ENCODE measurements at places on chromosomes 6 and 20. TPM values are rescaled to one million over a fixed set of nuclear protein-coding genes. Genes with fewer than 3 reads are reported as not detected.

CGAS gene
- total RNA-seq: 6.0 TPM

RPP21 gene
- 22.2 TPM for total RNA-seq

FAXC gene
- 0.81 TPM for total RNA-seq

SIRPA gene
- total RNA-seq: 5.8 TPM

SLC52A3 gene
- total RNA-seq: not detected

ARMH2 gene
- not detected for total RNA-seq

C6orf141 gene
- total RNA-seq: 0.12 TPM

ERMARD gene
- total RNA-seq: 14.9 TPM

HIVEP1 gene
- total RNA-seq: 26.9 TPM

TENT5A gene
- total RNA-seq: 61.7 TPM

MCCD1 gene
- not detected for total RNA-seq

RBPJL gene
- total RNA-seq: not detected

HS3ST5 gene
- total RNA-seq: not detected

CGA gene
- total RNA-seq: not detected

PGC gene
- not detected for total RNA-seq

RIPPLY2 gene
- 0.97 TPM for total RNA-seq

VIP gene
- not detected for total RNA-seq

ADTRP gene
- 0.81 TPM for total RNA-seq

PI16 gene
- 0.16 TPM for total RNA-seq

TMEM217 gene
- total RNA-seq: 1.3 TPM

FAM184A gene
- total RNA-seq: 0.36 TPM

C6orf163 gene
- total RNA-seq: 1.3 TPM

SLC16A10 gene
- total RNA-seq: 0.81 TPM

CCM2L gene
- not detected for total RNA-seq

PNPLA1 gene
- total RNA-seq: not detected

E2F3 gene
- 9.0 TPM for total RNA-seq

TREML2 gene
- total RNA-seq: not detected

PFDN6 gene
- 11.7 TPM for total RNA-seq

BTN1A1 gene
- total RNA-seq: not detected

BANF2 gene
- not detected for total RNA-seq

TUBE1 gene
- 24.5 TPM for total RNA-seq

HLA-DRB1 gene
- 0.12 TPM for total RNA-seq

CFAP61 gene
- total RNA-seq: 0.12 TPM

DEFB132 gene
- not detected for total RNA-seq

PHF10 gene
- total RNA-seq: 10.7 TPM

EFHC1 gene
- total RNA-seq: 19.6 TPM

BNIP5 gene
- total RNA-seq: not detected

TOX2 gene
- 1.5 TPM for total RNA-seq

COL9A3 gene
- 0.24 TPM for total RNA-seq

IL17F gene
- total RNA-seq: not detected

OXT gene
- total RNA-seq: not detected

NSFL1C gene
- total RNA-seq: 30.2 TPM

SYCP2 gene
- total RNA-seq: 1.6 TPM

LST1 gene
- not detected for total RNA-seq

AARS2 gene
- 13.0 TPM for total RNA-seq

RSPH9 gene
- 1.3 TPM for total RNA-seq

PRRT1 gene
- total RNA-seq: 0.16 TPM

GSTA3 gene
- total RNA-seq: not detected

TFAP2A gene
- total RNA-seq: 9.7 TPM

SLC22A2 gene
- not detected for total RNA-seq

RTEL1 gene
- 21.3 TPM for total RNA-seq

C6orf52 gene
- total RNA-seq: not detected

TGM2 gene
- 26.8 TPM for total RNA-seq

GRM4 gene
- not detected for total RNA-seq

TNF gene
- total RNA-seq: 0.16 TPM

WFDC10B gene
- total RNA-seq: 0.32 TPM

ASCC3 gene
- total RNA-seq: 67.0 TPM

All from hair follicle dermal papilla cell (primary cell).